ENCODE measurements at places on chromosomes 2 and 18.
A peak's percentile ranks its signal among the peaks of the same experiment; 100 is the strongest.

DNA sequence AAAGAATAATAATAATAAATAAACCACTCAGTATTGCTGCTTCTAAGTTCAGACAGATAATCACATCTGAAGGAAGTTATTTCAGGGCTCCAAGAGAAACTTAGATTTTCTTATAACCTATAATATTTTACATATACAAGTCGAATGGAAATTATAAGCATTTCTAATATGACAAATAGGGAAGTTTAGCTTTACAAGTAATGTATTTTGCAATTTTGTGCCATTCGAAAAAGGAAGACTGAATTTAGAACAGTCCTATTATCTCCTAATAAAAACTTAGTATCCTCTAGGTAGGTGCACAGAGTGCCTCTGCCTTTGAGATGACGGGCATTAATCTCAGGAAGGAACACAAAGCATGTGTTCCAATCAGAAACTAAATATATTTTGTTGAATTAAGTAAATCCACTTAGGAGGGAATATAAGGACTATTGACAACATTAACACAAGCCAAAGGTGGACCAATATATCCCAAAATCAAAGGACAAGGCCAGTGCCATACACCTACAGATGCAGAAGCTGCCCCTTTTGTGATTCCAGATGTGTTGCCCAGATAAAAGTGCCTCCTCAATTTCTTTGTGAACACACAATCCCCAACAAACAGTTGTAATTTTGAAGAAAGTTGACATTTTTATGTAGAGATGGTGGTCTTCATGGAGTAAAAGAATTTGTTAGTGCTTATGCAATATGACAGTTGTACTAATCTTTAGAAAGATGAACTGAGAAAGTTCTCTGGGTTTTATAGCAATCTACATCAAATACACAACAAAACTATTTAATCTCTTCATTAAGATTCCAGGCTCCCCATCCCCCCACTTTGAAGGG is 36.6 kb downstream of the PTCD3 start:
- no peak overlapping the region for H3K4me3 ChIP-seq
- DNase-seq: no peak
- peaks cover 26% of the 10 kb centered on the region for H3K36me3 ChIP-seq
- H3K27me3 ChIP-seq: no peaks in the 10 kb centered on the region

DNA sequence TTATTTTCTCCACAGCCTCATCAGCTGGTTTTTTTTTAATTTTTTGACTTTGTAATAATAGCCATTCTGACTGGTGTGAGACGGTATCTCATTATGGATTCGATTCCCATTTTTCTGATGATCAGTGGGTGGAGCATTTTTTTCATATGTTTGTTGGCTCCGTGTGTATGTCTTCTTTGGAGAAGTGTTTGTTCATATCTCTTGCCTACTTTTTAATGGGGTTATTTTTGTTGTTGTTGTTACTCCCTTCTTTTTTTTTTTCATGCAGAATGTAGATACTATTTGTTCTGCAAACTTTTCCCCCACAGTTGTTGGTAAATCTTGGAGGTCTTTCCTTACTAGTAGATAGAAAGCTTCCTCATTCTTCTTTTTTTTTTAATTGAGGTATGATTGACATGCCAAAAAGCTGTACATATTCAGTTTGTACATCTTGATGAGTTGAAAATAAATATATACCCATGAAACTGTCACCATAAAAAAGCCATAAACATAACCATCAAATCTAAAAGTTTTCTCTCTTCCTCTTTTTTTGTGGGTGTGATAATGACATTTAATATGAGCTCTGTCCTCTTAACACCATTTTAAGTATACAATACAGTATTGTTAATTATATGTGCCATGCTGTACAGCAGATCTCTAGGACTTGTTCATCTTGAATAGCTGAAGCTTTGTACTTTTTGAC is 21.8 kb upstream of the NT5DC4 start:
- H3K27me3 ChIP-seq: no peaks in the 10 kb centered on the region
- H3K4me3 ChIP-seq: no peak overlapping the region
- no peaks in the 10 kb centered on the region for H3K4me1 ChIP-seq
- no peaks in the 10 kb centered on the region for H3K36me3 ChIP-seq
- DNase-seq: no peak

DNA sequence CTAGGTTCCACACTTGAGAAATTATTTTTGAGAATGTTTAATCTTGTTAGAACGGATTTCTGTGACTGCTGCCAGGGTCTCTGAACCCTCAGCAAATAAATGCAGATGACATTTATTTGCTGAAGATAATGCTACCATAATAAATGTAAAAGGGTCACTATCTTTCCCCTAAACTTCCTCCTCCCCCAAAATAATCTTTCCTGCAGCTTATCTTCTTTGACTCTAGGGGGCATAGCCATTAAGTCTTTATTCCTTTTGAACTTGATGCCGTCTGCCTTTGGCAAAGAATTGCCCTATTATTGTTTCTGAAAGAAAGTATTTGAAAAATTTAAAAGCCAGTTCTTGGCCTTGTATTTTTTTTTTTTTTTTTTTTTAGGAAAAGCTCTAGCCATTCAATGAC is 63.6 kb upstream of the ACSL3 start:
- no peak overlapping the region for H3K27ac ChIP-seq
- H3K4me1 ChIP-seq: no peaks in the 10 kb centered on the region
- no peak for DNase-seq
- H3K4me3 ChIP-seq: no peak overlapping the region

- H3K4me3 ChIP-seq: peak overlapping the region; percentile 71
- H3K4me1 ChIP-seq: no peaks in the 10 kb centered on the region
Measured at GRCh38 chr2:104872866-104873688, 19.2 kb downstream of the POU3F3 start.

DNA sequence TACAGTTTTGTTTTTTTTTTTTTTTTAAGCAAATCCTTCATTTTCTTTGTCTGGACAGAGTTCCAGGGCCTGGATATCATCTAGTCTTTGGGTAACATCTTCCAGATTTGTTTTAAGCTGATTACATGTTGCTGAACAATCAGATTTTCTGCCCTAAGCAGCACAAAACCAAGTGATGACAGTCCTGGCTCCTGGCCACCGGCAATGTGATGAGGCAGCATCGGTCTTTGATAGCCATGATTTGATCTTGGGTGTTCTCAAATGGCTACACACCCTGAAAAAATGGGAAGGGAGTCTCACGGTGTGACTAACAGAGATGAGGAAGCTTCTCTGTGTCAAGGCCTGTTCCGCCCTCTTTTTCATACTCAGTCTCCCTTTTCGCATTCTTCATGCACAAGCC is 708.6 kb upstream of the ZEB2 start:
- no peaks in the 10 kb centered on the region for H3K27me3 ChIP-seq
- no peak for DNase-seq
- no peak overlapping the region for H3K4me3 ChIP-seq
- no peak overlapping the region for H3K27ac ChIP-seq
- H3K36me3 ChIP-seq: no peaks in the 10 kb centered on the region

DNA sequence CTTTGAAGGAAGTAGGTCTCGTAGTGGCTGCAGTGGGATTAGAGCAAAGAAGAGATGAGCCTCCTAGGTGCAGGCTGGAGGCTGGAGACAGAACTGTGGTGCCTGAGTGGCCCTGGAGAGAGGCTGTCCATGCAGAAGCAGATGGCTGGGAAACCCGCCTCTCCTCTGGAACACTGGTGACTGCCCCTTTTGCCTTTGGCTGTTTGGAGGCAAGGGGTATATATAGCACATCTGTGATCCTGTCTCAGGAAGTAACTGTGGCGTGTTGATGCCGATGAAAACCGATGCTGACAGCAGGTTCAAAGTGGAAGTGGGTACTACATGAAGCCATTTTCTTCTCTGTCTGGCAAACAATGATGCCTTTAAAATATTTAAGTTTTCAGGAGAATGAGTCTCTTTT is 43.5 kb downstream of the SLC9A2 start:
- no peak for DNase-seq
- H3K27ac ChIP-seq: no peak overlapping the region
- H3K36me3 ChIP-seq: no peaks in the 10 kb centered on the region
- no peaks in the 10 kb centered on the region for H3K27me3 ChIP-seq
- no peak overlapping the region for H3K4me3 ChIP-seq

DNA sequence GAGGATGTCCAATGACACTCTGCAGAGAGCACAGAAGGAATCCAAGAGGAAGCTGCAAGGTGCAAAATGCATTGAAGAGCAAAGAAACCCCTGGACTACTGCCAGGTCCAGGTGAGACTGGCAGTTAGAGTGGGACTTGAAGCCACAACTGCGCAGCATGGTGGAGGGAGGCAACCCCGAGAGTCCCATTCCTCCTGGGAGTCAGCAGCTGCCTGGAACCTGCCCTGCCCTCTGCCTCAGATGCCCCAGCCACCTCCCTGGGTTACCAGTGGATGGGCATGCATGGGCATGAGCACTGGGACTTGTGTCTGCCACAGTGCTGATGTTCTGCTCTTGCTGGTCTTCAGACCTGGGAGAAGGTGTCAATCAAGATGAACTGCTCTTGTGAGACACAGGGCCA is 43.2 kb downstream of the ANKMY1 start:
- no peak for DNase-seq
- no peak overlapping the region for H3K4me3 ChIP-seq
- no peak overlapping the region for H3K27ac ChIP-seq
- no peaks in the 10 kb centered on the region for H3K27me3 ChIP-seq

GRCh38 chr2:179081954-179082353 is 32.0 kb upstream of the CCDC141 start:
- no peak overlapping the region for H3K27ac ChIP-seq
- H3K27me3 ChIP-seq: no peaks in the 10 kb centered on the region
- DNase-seq: no peak
- H3K4me3 ChIP-seq: no peak overlapping the region
- H3K36me3 ChIP-seq: no peaks in the 10 kb centered on the region
- H3K4me1 ChIP-seq: no peaks in the 10 kb centered on the region

- no peak overlapping the region for H3K27ac ChIP-seq
- H3K4me3 ChIP-seq: no peak overlapping the region
- H3K4me1 ChIP-seq: no peaks in the 10 kb centered on the region
- no peak for DNase-seq
Measured at GRCh38 chr2:32404691-32405090, 47.9 kb downstream of the BIRC6 start.

- peak overlapping the region; percentile 64 for H3K27ac ChIP-seq
- H3K27me3 ChIP-seq: no peaks in the 10 kb centered on the region
- peak; percentile 64 for DNase-seq
Measured at GRCh38 chr18:70672581-70672980, 383.7 kb downstream of the SOCS6 start.

- no peak overlapping the region for H3K27ac ChIP-seq
- H3K4me1 ChIP-seq: peaks cover 22% of the 10 kb centered on the region
- no peak for DNase-seq
- no peak overlapping the region for H3K4me3 ChIP-seq
- H3K27me3 ChIP-seq: no peaks in the 10 kb centered on the region
Measured at GRCh38 chr2:236551471-236552211, 18.0 kb upstream of the ACKR3 start.

GRCh38 chr2:65057391-65058052 is 1.3 kb downstream of the CEP68 start:
- H3K4me1 ChIP-seq: peaks cover 42% of the 10 kb centered on the region
- H3K27me3 ChIP-seq: no peaks in the 10 kb centered on the region
- no peak for DNase-seq
- H3K4me3 ChIP-seq: peak overlapping the region; percentile 78
- no peak overlapping the region for H3K27ac ChIP-seq

Measured in MM.1S (cell line).